Stimulated activated CD4-positive, alpha-beta T cell treated with anti-CD3 and anti-CD28 coated beads, Interleukin-1b, Interleukin-23, amount 100 ng/mL, for 1 hour (primary cell): ENCODE measurements at places on chromosomes 1 and 21.

DNA sequence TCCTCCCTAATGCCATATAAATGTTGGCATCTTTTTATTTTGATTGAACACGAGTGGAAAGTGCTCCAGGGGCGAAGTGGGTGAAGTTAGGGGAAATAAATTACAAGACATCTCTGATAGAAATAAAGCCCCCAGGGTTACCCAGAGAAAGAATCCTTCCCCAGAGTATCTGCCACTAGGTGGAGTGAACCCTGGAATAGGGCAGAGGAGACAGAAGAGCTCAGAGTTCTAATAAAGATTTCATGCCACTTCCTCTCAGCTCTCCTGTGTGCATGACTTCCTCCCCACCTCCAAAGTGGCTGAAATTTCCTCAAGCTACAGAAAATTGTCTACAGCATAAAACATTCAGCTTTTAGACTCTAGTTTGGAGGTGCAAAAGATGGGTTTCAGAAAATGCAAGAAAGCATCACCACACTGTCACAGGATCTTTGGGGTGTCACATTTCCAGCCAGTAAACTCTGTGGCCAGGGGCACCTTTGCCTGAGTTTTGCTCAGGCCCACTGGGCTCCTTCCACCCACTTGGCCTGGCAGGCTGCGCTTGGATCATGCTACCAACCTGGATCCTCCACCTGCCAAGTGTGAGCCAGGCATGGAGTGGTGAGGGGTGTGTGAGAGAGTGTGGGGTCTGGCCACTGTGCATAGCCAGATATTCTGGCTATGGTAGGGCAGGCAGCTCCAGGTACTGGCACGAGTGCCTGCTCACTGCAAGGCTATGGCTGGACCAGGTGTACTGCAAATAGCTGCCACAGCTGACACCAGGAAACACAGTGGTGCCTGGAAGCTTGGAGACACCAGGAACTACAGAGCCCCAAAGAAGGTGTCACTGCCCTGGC is 208.8 kb upstream of the USP25 start:
- DNase-seq: no peak

DNA sequence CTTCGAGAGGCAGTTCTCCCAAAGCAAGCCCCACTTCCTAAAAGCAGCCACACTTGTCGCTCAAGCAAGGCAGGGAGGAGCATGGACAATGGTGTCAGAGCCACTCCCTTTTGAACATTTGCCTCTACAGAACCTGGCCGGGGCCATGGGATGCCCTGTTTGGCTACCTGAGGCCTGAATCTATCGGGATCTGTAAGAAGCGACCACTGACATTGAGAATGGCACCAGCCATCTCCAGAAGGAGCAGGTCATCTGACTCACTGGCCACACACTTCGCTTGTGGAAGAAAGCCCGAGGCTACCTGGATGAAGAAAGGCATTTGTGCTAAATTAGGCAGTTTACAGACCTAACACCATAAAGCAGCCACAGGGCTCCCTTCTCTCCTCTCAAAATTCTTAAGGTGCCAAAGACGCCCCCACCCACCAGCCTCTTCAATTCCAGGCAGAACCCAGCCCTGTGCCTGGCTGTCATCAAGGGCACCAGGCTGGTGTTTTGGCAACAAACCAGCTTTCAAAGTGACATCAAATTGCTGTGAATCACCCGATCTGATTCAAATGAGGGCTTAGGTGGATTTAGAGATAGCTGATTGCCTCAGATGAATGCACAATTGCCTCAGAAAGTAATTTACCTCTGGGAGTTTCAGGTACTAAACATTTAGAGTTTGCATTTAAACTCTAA is 104.8 kb downstream of the ETS2 start:
- no peak for DNase-seq

GRCh38 chr21:32113486-32113885 is 165.4 kb downstream of the MIS18A start:
- no peak for DNase-seq

DNA sequence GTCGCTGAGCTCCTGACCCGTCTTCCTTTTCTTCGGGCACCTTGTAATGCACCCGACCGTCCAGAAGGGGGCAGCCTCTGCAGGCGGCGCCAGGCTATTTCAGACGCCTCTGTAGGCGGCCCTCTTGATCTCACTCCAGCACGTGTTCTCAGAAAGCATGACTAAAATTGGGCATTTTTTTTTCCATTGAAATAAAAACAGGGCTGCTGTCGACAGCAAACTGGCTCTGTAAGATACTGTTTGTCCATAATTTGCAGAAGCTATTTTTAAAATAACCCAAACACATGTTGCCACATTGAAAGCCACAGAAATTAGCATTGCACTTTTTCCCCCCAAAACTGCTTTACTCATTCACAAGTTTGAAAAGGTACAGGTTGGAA is 78.0 kb downstream of the STUM start:
- peak; percentile 73 for DNase-seq

DNA sequence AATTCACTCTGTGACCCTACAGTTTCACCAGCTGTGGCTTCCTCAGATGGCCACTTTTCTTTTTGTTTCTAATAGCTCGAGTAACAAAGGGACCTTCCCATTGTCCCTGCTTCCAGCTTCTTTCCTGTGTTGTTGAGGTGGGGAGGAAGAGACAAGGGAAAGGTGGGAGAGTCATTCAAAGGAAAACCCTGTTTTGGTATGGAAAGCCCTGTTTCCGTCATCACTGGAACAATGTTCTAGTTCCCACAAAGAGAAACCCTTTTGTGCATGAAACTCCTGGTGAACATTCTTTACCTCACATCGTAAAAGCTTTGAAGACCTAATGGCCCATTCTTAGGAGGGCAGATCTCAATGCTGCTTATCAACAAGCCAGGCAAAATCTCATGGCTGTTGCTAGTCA is 62.2 kb downstream of the ABCA4 start:
- no peak for DNase-seq

DNA sequence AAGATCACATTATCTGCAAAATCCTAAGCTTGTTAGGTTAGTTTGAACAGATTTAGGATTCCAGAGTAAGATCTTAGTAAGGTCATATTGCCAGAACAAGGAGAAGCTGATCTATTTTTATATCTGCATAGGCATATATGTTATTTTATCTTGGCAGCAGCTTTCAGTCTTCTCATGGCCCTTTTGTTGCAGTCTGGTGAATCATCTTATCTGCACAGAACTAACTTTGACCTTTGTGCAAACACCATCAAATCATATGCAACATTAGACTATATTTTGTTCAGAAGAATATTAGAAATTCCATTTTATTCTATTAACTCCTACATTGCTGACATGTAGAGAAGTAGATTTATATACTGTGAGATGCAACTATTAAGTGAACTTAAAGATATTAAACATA is 107.3 kb downstream of the CLEC20A start:
- DNase-seq: no peak

DNA sequence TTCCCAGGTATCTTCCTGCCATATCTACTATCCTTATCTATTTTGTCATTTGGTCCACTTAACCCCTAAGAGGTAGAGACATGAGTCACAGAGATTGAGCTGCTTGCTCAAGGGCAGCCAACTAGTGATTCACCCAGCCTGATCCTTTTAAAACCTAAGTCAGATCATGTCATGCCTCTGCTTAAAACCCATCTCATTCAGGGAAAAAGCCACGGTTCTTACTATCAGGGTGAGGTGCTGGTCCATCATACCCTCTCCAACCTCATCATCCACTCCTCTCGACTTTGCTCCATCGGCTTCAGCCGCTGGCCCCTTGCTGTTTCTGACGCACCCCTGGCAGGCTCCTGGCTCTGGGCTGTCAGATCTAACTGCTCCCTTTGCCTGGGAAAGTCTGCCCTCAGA is 14.4 kb upstream of the PPP1R15B start:
- DNase-seq: no peak

- no peak for DNase-seq
Measured at GRCh38 chr1:68811806-68812205, 314.9 kb upstream of the DEPDC1 start.

DNA sequence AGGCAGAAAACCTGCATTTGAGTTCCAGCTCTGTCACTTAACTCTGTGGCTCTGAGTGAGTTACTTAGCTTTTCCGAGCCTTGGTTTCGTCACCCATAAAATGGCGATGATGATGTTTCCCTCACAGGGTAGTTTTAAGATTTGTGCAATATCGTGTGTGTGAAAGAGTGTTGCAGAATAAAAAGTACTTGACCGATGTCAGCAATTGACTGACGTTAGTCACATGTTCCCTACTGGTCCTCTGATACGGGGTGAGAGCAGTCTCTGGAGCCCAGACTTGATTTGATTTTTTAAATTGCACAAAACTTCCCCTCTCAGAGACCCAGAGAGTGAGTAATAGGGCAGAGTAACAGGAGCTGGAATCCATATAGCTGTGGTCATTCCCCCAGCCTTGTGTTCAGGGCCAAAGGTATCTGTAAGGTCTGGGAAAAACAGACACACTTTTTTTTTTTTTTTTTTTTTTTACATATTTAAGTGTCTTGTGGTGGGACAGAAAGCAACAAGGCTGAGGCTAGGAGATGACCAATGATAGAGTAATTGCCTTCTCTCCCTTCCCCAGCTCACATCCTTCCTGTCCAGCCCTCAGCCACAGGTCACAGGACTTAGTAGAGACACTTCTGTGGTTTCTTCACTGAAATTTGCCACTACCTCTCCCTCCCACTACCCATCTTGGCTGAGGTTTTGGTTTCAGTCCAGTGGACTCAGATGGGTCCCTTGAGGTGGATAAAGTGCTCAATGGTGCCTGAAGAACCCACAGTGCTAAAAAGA is 2.0 kb downstream of the FCER1G start:
- no peak for DNase-seq

- DNase-seq: no peak
Measured at GRCh38 chr1:60171801-60172200, 98.2 kb upstream of the C1orf87 start.

- DNase-seq: no peak
Measured at GRCh38 chr1:109243860-109244552, 5.3 kb upstream of the CELSR2 start.

GRCh38 chr1:178716111-178716510 is 8.9 kb upstream of the RALGPS2 start:
- DNase-seq: no peak

DNA sequence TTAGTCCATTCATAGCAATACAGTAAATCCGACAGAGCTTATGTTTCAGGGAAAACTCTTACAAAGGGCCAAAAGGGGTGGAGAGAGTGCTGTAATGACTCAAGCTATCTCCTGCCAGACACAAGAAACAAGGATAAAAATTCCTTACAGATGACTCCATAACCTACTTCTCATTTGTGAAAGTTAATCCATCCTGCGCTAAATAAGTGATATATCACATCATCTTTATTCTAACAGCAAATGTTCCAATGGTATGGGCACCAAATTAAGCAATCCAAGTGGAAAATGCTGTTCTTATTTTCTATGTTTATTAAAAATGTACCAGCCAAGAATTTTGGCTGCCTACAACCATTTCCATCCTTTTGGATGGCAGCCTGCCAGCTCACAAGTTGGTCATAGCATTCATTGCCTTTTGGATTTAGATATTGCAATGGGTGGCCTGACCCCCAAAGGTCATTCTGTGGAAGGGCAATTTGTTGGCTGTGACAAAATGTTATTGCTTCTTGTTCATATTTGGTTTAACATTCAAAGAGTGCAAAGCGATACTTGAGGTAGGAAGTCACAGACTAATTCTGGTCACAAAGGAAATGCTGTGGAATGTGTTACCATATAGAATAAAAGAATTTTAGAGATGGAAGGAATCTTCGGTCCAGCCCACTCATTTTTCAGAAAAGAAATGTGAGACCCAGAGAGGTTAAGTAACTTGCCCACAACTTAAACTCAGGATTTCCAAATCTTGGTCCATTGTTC is 2.8 kb upstream of the ENAH start:
- no peak for DNase-seq

DNA sequence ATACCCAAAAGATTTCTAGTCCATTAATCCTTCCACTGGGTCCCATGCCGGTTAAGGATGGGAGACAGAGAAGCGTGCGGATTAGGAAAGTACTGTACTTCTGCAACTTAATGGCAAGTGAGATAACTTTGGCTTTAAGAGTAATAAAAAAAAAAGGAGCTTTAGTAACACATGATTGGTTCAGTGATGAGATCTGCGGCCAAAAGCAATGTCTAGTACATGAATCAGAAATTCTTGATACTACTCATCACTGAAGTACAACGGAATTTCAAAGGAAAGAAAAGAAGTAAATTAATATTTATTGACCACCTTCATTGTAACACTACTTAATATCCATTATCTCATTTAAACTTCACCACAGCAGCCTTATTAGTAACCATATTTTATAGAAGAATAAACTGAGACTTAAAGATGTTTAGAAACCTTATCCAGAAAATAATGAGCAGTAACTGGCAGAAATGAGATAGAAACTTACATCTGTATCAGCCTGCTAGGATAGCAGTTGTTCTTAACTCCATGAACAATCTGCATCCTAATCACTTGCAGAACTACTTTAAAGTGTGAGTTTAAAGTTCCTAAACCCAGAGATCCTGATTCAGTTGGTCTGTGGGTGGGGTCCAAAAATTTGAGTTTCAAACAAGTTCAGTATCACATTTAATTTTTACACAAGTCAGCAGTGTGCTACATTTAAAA is 14.1 kb upstream of the NUF2 start:
- no peak for DNase-seq
